T-helper 2 cell (primary cell): ENCODE measurements at places on chromosomes 12 and 14.

DNA sequence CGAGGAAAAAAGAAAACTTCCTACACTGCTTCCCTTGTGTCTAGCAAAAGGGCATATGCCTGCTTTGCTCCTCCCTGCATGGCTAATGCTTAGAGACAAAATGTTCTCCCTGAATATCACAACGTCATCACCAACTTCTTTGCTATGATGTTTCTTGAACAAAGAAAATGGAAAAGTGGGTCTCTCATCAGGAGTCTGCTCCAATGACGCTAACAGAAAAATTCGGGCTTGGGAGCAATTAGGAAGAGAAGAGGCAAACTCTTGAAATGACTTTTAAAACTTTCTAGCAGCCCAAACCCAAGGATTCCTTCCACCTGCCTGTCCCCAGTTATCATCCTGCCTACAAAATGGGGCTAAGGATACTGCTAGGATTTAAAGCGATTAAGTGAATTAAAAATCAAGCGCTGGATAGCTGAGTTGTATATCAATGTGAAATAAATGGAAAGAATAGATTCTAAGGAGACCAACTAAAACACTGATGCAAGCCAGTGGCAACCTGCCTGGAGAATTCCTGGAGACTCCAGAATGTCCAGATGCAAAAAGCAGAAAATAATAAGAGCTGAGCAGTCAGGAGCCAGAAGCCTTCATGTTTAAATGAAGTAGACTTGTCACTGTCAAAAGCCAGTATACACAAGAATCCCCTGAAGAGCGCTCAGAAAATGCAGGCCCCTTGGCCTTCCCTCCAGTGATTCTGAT is 183.8 kb downstream of the DPF3 start:
- no peak for DNase-seq

- DNase-seq: no peak
These were observed 6.9 kb downstream of the PABPN1 start for GRCh38 chr14:23327947-23328744.

GRCh38 chr12:59085690-59086089 is 165.4 kb upstream of the LRIG3 start:
- DNase-seq: no peak

DNA sequence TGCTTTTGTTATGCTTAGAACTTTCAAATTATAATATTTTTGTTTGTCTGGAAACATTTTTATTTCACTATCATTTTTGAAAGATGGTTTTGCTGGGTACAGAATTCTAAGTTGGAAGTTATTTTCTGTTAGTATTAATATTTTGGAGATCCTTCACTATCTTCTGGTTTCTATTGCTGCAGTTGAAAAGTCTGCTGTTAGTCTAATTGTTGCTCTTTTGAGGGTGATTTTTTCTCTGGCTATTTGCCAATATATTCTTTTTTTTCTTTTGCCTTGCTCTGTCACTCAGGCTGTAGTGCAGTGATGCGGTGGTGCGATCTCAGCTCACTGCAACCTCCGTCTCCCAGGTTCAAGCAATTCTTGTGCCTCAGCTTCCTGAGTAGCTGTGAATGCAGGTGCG is 28.2 kb upstream of the ARID2 start:
- no peak for DNase-seq

- DNase-seq: no peak
These were observed 3.5 kb upstream of the UTP20 start for GRCh38 chr12:101276433-101276832.

DNA sequence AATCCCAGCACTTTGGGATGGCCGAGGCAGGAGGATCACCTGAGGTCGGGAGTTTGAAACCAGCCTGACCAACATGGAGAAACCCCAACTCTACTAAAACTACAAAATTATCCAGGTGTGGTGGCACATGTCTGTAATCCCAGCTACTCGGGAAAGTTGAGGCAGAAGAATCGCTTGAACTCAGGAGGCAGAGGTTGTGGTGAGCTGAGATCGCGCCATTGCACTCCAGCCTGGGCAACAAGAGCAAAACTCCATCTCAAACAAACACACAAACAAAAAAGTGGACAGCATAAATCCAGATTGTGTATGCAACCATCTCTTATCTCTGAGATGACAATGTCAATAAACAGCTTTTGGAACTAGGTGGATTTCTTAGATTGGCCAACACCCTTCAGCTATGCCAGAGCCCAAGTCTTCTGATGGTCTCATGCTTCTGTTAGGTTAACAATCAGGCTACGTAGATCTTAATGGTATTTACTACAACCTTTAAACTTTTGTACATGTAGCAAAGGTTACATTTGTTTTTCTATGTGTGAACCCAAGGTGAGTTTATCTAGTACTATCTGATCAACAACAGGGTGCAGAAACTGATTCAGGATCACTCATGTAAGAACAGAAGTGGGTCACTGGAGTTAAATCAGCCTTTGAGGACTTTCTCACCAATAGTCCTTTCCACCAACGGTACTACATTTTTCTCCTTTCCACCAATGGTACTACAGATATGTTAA is 73.7 kb downstream of the DUSP16 start:
- no peak for DNase-seq

DNA sequence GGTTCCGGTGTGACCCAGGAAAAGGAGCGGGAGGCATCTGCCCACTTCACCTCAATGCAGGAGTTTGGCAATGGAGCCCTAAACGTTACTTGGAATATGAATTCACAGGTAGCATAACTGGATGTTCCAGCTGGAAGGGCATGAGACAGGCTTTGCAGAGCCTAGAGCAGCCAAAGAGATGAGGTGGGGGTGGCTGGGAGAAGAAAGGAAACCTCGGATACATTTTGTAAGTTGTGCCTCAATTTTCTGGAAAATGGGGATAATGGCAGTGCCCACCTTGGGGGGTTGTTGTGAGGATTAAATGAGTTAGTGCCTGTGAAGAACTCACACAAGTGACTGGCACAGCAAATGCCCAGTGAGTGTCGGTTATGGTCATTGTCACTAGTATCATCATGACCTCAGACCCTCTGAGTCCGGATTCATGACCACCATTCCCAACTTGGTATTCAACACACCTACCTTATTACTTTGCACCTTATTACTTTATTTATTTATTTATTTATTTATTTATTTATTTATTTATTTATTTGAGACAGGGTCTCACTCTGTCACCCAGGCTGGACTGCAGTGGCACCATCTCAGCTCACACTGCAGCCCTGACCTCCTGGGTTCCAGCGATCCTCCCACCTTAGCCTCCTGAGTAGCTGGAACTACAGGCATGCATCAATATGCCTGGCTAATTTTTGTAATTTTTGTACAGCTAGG is 56.0 kb downstream of the CLMN start:
- no peak for DNase-seq

GRCh38 chr14:53355581-53356112 is 202.5 kb upstream of the DDHD1 start:
- DNase-seq: no peak

DNA sequence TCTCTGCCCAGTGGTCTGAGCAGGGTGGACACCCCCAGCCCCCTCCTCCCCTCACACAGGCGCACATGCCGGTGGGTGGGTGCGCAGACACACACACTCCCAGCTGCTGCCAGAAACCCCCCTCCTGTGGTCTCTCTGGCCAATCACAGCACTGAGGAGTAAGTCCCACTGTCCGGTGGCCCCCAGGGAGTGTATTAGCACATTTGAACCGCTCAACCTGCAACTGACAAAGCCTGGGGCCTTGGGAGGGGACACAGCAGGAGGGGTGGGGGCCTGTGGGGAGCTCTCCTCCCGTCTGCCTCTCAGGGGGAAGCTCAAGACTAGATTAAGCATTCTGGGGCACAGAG is 11.7 kb downstream of the FIGNL2 start:
- no peak for DNase-seq

GRCh38 chr12:107029081-107029480 is 42.1 kb upstream of the MTERF2 start:
- no peak for DNase-seq

- DNase-seq: no peak
These were observed 2.0 kb upstream of the AP1G2 start for GRCh38 chr14:23569443-23570151.

GRCh38 chr14:34254571-34254970 is 207.5 kb downstream of the SPTSSA start:
- no peak for DNase-seq

- no peak for DNase-seq
These were observed 28.5 kb downstream of the JDP2 start for GRCh38 chr14:75456069-75456996.
